ENCODE measurements at places on chromosomes 1 and 21. TPM values are rescaled to one million over a fixed set of nuclear protein-coding genes. Genes with fewer than 3 reads are reported as not detected.

The NCMAP gene
- total RNA-seq = under 0.01 TPM

The ADARB1 gene
- total RNA-seq = 19.2 TPM

The FALEC gene
- 0.41 TPM for total RNA-seq

The RBP7 gene
- not detected for total RNA-seq

The HSF2BP gene
- 2.0 TPM for total RNA-seq

The KIAA0040 gene
- 0.41 TPM for total RNA-seq

The BCL2L15 gene
- total RNA-seq = 0.82 TPM

The TMEM63A gene
- 0.82 TPM for total RNA-seq

The UBE2G2 gene
- total RNA-seq = 39.9 TPM

The AADACL3 gene
- total RNA-seq = not detected

The NGF gene
- 0.82 TPM for total RNA-seq

The OR2T34 gene
- total RNA-seq = not detected

The TMPRSS3 gene
- not detected for total RNA-seq

The VCAM1 gene
- 16.3 TPM for total RNA-seq

The HES3 gene
- not detected for total RNA-seq

The SHCBP1L gene
- total RNA-seq = not detected

The ELF3 gene
- under 0.01 TPM for total RNA-seq

The PSMB2 gene
- total RNA-seq = 19.2 TPM

The FABP3 gene
- 198 TPM for total RNA-seq

The ITGB2 gene
- 4.9 TPM for total RNA-seq

The IQGAP3 gene
- 1.2 TPM for total RNA-seq

The MRPS21 gene
- total RNA-seq = 84.0 TPM

The KCTD3 gene
- 55.4 TPM for total RNA-seq

The SH2D2A gene
- total RNA-seq = 0.41 TPM

The CRP gene
- not detected for total RNA-seq

The CASQ2 gene
- 0.41 TPM for total RNA-seq

The SHE gene
- 2.0 TPM for total RNA-seq

The DYRK3 gene
- 14.7 TPM for total RNA-seq

The RHEX gene
- 0.41 TPM for total RNA-seq

The RGS4 gene
- total RNA-seq = 7.3 TPM

The MECR gene
- 13.5 TPM for total RNA-seq

The CRYAA gene
- total RNA-seq = not detected
